Activated CD4-positive, CD25-positive, alpha-beta regulatory T cell (primary cell): ENCODE measurements at places on chromosomes 16 and 17.

- DNase-seq = no peak
These were observed 25.4 kb downstream of the GJD3 start for GRCh38 chr17:40338941-40339649.

DNA sequence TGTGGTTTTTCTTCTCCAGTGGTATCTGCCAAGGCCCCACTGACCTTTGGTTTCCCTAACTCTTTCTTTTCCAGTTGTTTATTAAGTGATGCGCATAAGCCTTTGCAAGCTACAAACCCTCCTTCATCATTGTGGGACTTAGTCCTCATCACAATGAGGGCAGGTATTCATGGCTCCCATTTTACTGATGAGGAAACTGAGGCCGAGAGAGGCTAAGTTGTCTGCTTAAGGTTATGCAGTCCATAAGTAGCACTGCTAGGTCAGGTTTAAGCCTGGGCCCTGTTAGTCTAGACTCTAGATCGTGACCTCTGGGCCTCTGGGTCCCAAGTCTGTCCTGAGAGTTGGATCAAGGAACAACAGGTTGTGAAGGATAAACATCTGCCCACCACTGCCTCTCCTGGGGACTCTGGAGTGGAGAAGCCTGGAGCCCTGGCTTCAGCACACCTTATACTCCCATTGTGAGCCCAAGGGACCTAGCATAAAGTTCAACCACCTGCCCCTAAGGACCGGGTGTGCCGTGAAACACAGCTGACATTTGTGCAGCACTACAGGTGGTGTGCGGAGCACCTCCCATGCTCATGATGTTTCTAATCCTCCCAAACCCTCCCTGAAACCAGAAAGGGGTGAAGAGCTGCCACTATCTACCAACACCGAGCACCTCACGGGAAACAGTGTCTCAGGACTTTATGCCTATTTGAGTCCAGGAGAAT, 5.2 kb upstream of the KCNH6 start:
- DNase-seq = no peak

- DNase-seq = no peak
These were observed 671.7 kb upstream of the GOT2 start for GRCh38 chr16:59405802-59406201.

- DNase-seq = no peak
These were observed 24.8 kb downstream of the PDIA2 start for GRCh38 chr16:307691-308312.

- no peak for DNase-seq
These were observed 67.4 kb downstream of the MAP2K4 start for GRCh38 chr17:12088035-12088434.

DNA sequence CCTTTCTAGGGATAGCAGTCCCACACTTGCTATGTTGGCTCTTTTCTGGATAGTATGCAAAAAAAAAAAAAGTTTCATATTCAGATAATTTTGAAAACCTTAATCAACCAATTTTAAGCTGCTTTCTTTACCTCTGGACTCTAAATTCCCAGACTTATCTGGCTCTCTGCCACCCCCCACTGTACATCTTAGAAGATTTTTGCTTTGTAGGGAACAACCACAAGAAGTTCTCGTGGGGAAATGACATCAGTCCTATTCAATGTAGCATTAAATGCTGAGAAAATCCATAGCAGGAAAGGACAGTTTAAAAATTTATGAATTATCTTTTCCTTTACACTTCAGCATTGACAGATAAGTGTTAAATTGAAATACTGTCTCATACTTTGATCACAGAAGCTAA, 562.7 kb upstream of the HSBP1 start:
- DNase-seq = no peak

GRCh38 chr16:25258861-25259179, 1.2 kb upstream of the ZKSCAN2 start:
- DNase-seq = no peak

GRCh38 chr17:22512997-22513538, 820.7 kb downstream of the KCNJ18 start:
- DNase-seq = no peak

DNA sequence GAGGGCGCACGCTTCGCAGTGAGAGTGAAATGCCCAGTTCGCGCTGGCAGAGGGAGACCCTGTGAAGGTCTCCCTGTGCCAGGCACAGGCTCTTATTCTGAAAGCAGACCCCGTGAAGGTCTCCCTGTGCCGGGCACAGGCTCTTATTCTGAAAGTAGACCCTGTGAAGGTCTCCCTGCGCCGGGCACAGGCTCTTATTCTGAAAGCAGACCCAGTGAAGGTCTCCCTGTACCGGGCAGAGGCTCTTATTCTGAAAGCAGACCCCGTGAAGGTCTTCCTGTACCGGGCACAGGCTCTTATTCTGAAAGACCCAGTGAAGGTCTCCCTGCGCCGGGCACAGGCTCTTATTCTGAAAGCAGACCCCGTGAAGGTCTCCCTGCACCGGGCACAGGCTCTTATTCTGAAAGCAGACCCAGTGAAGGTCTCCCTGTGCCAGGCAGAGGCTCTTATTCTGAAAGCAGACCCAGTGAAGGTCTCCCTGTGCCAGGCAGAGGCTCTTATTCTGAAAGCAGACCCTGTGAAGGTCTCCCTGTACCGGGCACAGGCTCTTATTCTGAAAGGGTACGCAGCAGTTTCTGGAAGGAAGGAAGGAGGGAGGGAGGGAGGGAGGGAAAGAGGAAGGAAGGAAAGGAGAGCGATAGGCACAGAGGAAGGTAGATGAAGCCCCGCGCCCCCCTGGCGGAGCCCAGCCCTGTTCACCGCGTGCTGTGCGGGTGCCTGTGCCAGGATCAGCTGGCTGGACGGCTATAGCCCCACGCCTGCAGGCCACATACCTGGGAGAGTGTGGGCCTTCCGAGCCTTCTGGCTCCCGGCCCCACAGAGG, 55.3 kb downstream of the WDR45B start:
- DNase-seq = peak; percentile 53

- DNase-seq = no peak
These were observed 7.1 kb downstream of the MYBBP1A start for GRCh38 chr17:4548061-4548461.
